ENCODE measurements at places on chromosomes 13 and 19.

- peaks cover 2% of the 10 kb centered on the region for H3K36me3 ChIP-seq
- no peak overlapping the region for H3K4me3 ChIP-seq
- peaks cover 5% of the 10 kb centered on the region for H3K4me1 ChIP-seq
- DNase-seq: no peak
- H3K27me3 ChIP-seq: no peaks in the 10 kb centered on the region
Measured at GRCh38 chr19:38809592-38810252, 3.0 kb downstream of the LGALS4 start.

DNA sequence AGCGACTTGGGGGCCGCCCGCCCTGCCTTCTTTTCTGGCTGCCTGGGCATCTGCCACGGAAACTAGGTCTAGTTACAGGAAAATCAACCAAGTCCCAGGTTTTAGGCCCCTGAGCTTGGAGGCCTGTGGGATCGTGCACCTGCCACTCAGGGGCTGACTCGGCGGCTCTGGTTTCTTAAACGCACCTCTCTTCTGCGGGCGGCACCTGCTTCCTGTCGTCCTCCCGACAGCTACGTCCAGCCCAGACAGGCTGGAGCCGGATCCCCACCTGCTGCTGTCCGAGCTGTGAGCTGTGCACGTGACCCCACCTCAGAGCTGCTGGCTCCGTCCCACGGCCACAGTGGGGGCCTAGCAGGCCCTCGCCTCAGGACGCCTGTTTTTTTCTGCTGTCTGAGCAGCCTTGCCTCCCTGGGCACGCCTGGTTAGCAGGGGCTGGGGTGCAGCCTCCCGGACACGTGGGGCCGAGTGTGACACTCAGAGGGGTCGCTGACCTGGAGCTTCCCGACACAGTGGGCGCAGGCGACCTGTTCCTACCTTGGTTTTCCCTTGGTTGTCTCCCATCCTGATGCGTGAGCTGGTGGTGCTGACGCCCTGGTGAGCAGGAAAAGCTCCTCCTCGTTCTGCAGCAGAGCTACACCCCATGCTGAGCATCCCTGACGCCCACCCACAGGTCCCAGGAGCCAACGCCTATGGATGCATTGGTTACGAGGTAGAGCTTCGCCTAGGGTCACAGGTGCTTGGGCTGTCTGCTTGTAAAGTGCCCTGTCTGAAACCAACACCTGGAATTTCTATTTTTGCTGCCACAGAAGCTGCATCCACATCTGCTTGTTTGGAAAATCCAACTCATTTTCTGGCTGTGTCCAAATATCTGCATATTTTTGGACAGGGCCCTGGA, 17.5 kb downstream of the TMEM255B start:
- peaks cover 7% of the 10 kb centered on the region for H3K27me3 ChIP-seq
- no peak overlapping the region for H3K4me3 ChIP-seq
- H3K27ac ChIP-seq: no peak overlapping the region
- peaks cover 9% of the 10 kb centered on the region for H3K4me1 ChIP-seq
- H3K36me3 ChIP-seq: peaks cover 1% of the 10 kb centered on the region

GRCh38 chr19:32189956-32190706, 155.3 kb upstream of the ZNF507 start:
- no peaks in the 10 kb centered on the region for H3K27me3 ChIP-seq
- H3K27ac ChIP-seq: no peak overlapping the region
- H3K4me1 ChIP-seq: no peaks in the 10 kb centered on the region
- no peak for DNase-seq

DNA sequence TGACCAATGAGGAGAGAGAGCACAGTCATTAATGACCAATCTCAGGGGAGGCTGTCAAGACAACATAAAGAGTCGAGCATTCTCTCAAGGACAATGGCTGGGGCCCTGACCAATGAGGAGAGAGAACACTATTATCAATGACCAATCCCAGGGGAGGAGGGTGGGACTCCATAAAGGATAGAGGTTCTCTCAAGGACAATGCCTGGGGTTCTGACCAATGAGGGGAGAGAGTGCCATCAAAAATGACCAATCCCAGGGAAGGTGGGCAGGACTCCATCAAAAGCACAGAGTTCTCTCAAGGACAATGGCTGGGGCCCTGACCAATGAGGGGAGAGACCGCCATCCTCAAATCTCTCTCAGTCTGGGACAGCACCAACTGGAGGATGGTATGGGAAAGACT, 3.3 kb upstream of the KLK11 start:
- peaks cover 5% of the 10 kb centered on the region for H3K27me3 ChIP-seq
- DNase-seq: no peak
- no peaks in the 10 kb centered on the region for H3K36me3 ChIP-seq
- H3K4me1 ChIP-seq: no peaks in the 10 kb centered on the region
- no peak overlapping the region for H3K4me3 ChIP-seq

DNA sequence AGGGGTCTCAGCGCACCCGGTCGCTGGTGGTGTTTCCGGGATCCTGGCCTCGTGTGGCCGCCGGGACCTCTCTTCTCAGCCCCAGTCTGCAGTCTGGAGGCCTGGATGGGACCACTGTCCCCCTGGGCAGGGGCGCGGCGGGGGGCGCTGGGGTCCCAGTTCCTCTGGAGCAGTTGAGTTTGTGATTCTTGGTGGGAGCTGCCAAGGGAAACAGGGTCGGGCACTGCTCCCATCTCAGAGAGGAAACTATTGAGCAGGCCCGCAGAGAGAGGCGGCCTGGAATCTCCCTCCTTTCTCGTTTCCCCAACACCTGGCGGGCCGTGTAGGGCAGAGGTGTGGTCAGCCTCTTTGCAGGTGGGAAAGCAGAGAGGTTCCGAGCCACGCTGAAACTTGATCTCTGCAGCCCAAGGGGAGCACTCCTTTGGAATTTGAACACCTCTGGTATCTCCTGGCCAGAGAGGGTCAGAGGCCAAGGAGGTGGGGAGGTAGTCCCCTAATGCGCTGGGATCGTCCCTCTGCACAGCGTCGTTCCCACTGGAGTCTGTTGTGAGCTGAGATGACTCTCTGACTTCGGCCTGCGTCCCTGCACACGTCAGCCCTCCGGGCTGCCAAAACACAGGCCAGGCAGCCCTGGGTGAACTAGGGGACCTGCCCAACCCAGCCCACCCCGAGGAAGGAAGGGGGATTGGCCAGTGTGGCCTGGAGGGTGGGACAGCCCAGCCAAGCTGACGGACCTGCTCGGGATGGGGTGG, 741 bp downstream of the PLEKHF1 start:
- peak overlapping the region; percentile 95 for H3K4me3 ChIP-seq
- no peak for DNase-seq
- peak overlapping the region; percentile 85 for H3K27ac ChIP-seq

DNA sequence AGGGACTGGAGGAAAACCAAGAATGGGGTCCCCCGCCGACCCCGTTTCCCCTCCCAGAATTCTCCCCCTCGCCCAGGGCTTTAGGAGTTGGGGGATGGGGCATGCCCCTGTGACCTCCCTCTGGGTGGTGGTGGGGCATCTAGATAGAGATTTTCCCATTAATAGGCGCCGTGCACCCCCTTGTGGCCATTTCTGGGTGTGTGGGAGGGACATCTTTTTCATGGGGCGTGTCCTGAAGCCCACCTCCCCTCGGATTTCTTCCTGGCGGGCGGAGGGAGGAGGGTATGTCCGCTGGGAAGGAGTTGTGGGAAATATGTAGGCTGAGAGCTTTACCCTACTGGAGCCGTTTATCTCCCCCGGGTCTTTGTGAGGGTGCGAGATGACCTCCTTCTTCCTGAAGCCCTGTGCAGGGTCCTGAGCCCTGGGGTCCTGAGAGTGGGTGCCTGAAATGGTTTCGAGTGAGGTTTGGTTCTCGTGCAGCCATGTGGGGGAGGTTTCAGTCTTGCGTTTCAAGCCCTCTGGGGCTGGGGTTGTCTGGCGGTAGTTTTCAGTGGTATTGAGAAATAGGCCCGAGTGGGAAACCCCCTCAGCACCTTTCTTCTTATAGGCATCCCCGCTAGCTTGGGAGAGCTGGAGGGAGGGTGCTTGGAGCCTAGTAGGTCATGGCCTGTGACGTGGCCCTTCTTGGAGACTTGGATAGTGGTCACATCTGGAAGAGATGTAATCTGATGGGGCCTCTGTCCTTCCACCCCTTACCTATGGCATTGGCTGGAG, 1.0 kb downstream of the PRMT1 start:
- peak overlapping the region; percentile 96 for H3K4me3 ChIP-seq
- H3K36me3 ChIP-seq: peaks cover 23% of the 10 kb centered on the region
- peak; percentile 66 for DNase-seq
- H3K4me1 ChIP-seq: peaks cover 32% of the 10 kb centered on the region

All from activated T-helper 1 cell treated with anti-CD3 and anti-CD28 coated beads, Interleukin-12 subunit alpha, Interleukin-12 subunit beta, Interleukin-2, Interleukin-4 antibody, amounts not matched to agents 30 ng/mL and 10 ng/mL and 1 ng/mL, durations not matched to agents 14 hours and 24 hours and 36 hours (primary cell).